ENCODE measurements at places on chromosomes 1 and 21. TPM values are rescaled to one million over a fixed set of nuclear protein-coding genes. Genes with fewer than 3 reads are reported as not detected.

The LCE3E gene
- total RNA-seq, result not detected

The TAF12 gene
- 26.2 TPM for total RNA-seq

The PPCS gene
- 58.8 TPM for total RNA-seq

The OR6K3 gene
- total RNA-seq, result not detected

The NFIA gene
- total RNA-seq, result 42.0 TPM

The DMBX1 gene
- not detected for total RNA-seq

GRCh38 chr1:56645677-56646305, 677 bp downstream of the PRKAA2 start:
- no peak for DNase-seq

- DNase-seq, result peak; percentile 66
Measured at GRCh38 chr1:207049974-207050391, 1.0 kb downstream of the YOD1 start.

- DNase-seq, result no peak
Measured at GRCh38 chr1:1024771-1025699, 5.1 kb downstream of the AGRN start.

- no peak for DNase-seq
Measured at GRCh38 chr21:33388188-33388587, 15.0 kb upstream of the IFNGR2 start.

DNA sequence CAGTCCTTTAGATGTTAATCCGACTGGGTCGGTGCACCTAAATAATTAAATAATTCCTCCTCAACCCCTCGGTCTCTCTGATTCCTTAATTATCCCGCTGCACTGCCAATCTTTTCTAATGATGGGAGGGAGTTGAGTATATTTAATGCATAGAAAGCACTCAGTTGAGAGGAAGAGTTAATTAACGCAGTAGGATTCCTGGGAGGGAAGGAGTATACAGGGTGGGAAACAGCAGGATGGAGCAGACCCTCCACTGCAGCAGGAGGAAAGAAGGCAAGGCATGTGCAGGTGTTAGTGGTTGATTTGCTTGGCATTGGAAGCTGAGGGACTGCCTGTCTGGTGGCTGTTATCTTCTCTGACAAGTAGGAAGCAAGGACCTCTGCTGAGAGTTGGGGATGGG, 9.9 kb upstream of the REN start:
- DNase-seq, result no peak

DNA sequence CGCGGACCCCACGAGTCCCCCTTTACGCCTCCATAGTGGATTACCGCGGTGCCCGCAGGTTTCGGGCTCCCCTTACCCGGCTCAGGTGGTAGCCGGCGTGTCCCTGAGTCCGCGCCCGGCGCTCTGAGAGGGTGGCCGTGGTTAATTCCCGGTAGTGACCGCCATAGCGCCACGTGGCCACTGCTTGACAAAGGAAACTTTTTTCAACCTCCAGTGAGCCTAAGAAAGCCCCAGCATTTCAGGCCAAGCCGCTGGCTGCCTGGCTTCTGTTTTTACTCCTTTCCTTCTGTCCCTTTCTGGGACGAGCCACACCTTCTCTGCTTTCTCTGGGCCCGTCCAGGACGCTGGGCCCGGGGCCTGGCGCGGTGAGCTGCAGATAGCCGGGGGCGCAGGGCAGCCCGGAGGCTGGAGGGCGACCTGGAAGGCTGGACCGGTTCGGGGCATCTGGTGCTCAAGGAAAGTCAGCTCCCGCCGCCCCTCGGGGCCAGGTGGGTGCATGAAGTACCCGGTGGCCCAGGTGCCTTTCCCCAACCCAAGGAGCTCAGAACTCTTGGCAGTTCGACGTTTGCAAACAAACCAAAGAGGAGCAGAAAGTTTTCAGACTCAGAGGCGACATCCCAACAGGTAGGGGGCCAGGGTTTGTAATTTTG, 540 bp upstream of the C1orf198 start:
- DNase-seq, result peak; percentile 46

- DNase-seq, result no peak
Measured at GRCh38 chr1:21307210-21307609, 16.9 kb upstream of the ECE1 start.

- no peak for DNase-seq
Measured at GRCh38 chr1:54640863-54641836, at the start of gene MROH7. TSS of gene MROH7 (plus strand) at chr1:54641786. CDS start at chr1:54652927, 11,141 bp downstream.

- no peak for DNase-seq
Measured at GRCh38 chr21:35335951-35336446, 286.9 kb upstream of the RUNX1 start.

DNA sequence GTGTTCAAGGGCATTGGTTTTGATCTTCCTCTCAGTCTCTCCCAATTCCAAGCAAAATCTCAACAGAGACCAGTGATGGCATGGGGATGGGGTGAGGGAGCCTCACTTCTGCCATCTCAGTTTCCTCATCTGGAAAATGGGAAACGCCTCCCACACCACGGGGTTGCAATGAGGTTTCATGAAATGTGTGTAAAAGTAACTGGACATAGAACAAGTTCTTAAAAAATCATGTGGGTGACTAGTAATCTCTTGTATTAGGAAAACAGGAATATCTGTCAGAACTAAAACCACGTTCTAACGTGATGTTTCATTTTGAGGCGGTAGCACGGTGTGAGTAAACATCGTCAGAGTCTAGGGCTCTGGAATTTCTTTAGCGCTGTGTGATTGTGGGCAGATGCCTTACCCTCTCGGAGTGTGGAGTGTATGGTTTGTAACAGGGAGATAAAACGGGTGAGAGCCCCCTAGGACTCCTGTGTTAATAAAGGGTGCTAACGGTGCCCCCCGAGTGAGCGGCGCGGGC, 55.5 kb upstream of the DNAJC6 start:
- DNase-seq, result no peak

DNA sequence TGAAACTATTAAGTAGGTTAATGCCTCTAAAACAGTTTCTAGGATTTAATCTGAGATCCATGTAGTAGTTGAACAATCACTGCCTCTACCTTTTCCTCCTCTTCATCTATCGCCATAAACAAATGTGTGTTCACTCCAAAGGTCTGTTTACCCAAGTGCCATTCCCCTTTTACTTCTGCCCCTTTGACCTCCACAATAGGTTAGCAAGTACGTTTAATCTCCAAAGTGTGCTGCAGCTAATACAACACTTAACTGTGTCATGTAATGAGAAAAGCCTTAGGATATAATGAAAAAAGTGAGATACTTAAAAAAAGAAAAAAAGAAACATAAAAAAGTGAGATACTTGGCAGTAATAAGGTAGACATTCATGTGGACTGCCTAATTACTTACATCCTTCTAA, 28.2 kb downstream of the GPBP1L1 start:
- no peak for DNase-seq

DNA sequence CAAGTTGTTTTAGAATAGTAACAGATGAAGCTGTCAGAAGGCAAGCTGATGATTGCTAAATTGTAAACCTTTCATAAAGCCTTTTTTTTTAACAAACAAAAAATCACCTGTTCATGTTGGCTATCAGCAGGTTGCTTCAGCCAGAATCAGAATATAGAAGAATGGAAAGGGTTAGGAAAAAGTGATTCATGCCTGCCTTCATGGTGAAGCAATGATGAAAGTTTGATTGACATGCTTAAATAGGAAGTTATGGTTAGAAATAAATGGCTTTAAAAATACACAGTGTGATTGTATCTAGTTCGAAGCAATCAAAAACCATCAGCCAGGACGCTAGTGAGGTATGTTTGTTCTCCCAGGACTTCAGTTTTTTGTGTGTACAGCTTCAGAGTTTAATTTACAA, 37.9 kb downstream of the GABPA start:
- DNase-seq, result no peak

DNA sequence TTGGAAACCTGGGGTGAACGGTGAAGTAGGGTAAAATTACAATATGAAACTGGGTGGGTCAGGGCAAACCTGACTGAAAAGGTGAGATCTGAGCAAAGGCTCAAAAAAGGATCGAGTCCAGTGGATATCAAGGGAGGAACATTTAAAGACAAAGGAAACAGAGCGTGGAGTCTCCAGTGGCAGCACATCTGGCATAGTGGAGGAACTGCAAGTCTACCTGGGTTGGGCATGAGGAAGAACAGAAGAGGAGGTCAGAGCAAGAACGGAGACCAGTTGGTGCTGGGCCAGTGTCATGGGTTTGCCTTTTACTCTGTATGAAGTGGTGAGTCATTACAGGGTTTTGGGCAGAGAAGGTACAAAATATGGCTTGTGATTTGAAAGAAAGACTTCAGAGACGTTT, 163.7 kb downstream of the NTPCR start:
- peak; percentile 66 for DNase-seq

GRCh38 chr1:109910123-109910962, at the start of gene CSF1:
TSS of gene CSF1 (plus strand) at chr1:109910849. CDS start at chr1:109911024, 175 bp downstream.
- DNase-seq, result peak; percentile 94

DNA sequence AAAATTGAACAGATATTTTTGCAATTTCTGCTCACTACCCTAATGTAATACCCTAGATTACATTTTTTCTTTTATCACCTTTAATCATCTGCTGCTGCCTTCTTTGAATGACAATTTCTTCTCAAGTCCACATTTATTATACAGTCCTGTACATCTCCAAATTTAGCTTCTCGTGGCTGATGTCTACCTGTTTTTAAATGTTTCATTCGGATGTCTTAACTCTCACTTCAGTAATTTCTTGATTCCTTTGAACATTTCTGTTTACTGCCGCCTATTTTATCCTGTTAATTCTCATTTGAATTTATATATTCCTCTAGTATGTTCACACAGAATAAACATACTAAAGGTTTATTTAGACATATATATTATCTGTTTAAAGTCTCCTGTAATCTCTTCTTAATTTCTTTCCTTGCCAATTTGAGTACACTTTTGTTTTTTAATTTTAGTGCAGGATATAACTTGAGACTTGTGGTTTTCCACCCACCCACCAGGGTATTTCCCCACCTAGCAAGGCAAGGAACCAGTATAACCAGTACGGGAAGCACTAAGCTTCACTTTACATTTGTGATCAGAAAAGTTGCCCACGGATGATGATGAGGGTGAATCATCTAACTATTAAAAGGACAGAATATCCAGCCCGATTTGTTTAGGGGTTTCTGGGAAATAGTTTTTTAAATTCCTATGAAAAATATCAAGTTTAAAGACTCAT, 12.7 kb downstream of the INSL5 start:
- no peak for DNase-seq

GRCh38 chr1:237574536-237574935, 316.2 kb downstream of the ZP4 start:
- no peak for DNase-seq

DNA sequence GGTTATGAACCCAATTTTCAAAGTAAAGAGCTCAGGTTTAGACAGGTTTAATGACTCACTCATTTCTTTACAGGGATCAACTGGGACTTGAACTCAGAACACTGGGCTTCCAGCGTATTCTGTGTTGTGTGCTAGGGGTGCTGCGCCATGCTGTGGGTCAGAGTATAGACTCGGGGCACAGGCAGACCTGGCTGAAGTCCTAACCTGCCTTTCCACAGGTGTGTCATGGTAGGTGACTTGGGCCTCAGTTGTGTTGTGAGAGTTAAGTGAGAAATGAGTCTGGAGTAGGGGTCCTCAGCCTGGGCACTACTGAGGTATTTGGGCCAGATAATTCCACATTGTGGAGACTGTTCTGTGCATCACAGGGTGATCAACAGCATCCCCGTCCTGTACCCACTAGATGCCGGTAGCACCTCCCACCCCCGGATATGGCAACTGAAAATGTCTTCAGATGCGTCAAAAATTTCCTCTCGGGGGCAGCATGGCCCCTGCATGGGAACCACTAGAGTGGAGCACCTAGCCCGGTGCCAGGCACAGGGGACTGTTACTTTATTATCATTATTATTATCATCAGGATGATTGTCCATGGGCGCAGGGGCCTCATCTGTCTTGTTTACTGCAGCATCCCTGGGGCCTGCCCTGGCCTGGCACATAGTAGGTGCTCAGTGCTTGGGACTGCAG, 575.5 kb downstream of the PTPRU start:
- no peak for DNase-seq

GRCh38 chr1:171256940-171257606, 8.8 kb downstream of the FMO1 start:
- peak; percentile 62 for DNase-seq

DNA sequence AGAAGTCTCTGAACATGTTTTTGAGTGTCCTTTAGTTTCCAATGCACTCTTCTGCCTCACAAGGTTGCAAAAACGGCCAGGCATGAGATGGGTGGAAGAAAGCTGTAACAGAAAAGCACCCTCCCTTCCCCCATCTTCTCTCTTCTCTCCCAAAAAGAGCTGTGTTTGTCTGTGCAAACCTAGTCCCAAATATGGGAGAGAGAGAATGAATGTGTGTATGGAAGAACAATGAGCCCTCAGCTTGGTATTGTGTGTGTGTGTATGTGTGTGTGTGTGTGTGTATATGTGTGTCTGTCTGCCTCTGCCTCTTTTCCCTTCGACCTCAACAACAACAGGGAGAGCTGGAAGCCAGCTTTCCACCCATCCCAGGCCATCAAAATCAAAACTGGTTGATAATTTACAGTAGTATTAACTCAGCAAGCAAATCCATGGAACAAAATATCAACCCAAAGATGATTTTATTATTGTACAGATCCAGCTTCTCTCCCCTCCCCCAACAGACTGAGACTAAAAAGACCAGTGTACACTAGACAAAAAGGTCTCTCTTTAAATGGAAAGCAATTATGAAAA, 1.8 kb downstream of the RERE start:
- peak; percentile 50 for DNase-seq

- DNase-seq, result peak; percentile 48
Measured at GRCh38 chr1:206714331-206715058, 29.8 kb downstream of the MAPKAPK2 start.

- no peak for DNase-seq
Measured at GRCh38 chr21:35461700-35462099, 412.6 kb upstream of the RUNX1 start.

DNA sequence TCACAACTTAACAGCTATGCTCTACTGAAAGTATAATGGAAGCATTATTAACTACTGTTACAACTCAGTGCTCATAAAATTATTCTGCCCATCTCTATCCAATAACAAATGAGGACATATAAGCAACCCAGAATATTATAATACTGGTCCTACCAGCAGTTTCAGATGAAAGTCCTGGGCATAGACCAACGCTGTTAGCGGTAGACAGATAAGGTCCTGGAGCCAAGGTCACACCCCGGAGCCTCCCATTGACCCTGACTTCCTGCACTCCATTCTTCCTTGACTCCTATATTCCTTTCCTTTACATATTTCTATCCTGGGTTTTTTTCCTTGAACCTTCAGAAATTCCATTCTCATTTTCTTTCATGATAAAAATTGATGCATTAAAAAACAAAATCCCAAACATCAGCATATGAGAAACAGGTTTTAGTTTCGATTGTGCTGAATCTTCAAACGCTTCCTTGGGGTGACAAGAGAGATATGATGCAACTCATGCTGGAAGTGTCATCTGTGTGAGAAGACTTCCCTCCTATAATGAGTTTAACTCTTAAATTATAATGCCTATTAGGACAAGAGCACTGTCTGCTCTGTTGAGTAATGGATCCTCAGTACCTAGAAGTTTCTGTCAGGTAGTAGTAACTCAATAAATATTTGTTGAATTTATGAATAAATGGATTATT, 831.1 kb downstream of the LRRIQ3 start:
- no peak for DNase-seq

GRCh38 chr21:40143822-40144525, 276.7 kb downstream of the PCP4 start:
- peak; percentile 14 for DNase-seq

- DNase-seq, result no peak
Measured at GRCh38 chr1:234543442-234544086, 64.6 kb upstream of the TARBP1 start.

Data from fibroblast of the aortic adventitia (primary cell).